ENCODE measurements at places on chromosomes 7 and 10.

- no peak for DNase-seq
Observed at GRCh38 chr10:72020914-72021809, 57.0 kb downstream of the CHST3 start.

- peak; percentile 93 for DNase-seq
Observed at GRCh38 chr7:28408960-28409715, 3.2 kb upstream of the CREB5 start.

DNA sequence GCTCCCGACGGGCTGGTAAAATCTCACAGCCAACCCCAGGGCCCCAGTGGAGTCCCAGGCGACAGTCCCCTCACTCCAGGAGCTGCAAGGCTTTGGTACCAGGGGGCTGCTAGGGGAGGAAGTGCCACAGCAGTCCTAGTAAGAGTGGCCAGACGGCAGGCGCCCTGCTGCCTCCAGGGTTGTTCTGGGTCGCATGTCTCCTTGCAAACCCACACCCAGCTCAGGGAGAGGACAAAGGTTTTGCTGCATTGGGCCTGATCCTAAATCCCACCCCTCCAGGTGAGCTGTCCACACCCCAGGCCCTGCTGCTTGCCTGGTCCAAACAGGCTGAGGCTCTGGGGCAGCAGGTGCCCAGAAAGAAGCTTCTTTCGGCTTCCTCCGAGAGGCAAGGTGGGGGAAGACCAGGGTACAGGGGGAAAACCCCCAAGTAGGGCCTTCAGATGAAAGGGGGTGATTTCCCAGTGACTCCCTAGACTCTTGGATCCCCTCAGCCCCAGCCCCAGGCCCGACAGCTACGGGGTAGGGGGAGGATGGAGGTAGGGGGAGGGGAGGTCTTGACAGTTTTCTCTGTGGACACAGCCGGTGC is 4.2 kb upstream of the KCP start:
- no peak for DNase-seq

DNA sequence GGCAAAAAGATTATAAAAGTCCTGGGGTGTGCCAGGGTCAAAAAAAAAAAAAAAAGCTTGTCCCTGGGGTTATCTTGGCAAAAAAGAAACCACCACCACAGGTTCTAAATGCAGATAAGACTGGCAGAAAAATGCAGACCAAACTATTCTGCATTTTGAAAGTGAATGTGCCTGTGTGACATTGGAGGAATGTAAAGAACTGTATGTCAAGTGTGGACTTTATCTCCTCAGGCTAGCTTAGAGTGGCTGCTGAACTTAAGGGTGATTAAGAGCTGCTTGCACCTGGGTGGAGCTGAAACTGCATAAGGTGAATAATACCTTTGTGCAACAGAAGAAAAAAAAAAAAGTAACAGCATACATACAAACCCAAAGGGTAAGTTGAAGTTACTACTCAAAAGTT is 1.3 kb upstream of the NAPEPLD start:
- no peak for DNase-seq

DNA sequence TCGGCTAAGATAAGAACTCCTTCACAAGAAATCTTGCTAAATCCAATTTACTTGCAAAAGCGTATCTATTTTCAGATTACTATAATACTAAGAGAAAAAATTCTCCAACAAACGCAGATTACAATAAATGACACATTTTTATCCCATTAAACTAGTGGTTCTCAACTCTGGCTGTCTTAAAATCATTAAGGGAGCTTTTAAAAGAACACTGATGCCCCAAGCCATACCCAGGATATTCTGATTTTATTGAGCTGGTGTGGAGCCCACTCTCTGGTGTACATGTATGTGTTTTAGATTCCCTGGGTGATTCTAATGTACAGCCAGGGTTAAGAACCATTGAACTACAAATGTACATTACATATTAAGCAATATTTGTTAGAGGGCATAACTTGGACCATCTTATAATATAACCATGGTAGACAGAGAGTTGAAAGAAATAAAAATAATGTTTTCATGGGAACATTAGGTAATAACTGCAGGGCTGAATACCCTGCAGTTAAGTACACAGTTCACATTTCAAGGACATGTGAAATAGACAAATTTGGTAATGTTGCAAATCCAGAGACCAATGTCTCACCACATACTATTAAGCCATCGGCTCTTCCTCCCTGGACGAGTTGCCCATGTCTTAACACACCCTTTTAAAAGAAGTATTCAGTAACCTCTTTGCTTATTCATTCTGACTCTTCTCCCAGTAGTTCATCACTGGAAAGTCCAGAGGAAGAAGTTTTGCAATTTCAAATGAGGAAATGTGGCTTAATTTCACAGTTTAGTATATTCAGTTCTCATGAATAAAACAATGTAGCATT is 6.2 kb downstream of the GSAP start:
- peak; percentile 95 for DNase-seq

GRCh38 chr7:134474828-134475227 is 15.9 kb upstream of the AKR1B1 start:
- DNase-seq = no peak

GRCh38 chr7:157158400-157158799 is 19.7 kb downstream of the UBE3C start:
- no peak for DNase-seq

DNA sequence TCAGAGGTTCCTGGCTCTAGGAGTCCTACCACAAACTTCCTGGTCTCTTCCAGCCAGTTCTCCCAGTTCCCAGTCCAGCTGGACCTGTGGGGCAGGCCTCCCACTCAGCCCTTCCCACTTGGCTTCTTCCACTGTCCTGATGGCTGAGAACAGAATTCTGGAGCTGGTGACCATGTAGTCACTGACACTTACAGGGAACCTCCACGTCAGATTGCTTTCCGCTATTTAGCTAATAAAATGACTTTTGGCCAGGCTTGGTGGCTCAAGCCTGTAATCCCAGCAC is 63.5 kb upstream of the ZRANB1 start:
- DNase-seq = no peak

Data from skeletal muscle cell (primary cell).